ENCODE measurements at places on chromosomes 6 and 20.

DNA sequence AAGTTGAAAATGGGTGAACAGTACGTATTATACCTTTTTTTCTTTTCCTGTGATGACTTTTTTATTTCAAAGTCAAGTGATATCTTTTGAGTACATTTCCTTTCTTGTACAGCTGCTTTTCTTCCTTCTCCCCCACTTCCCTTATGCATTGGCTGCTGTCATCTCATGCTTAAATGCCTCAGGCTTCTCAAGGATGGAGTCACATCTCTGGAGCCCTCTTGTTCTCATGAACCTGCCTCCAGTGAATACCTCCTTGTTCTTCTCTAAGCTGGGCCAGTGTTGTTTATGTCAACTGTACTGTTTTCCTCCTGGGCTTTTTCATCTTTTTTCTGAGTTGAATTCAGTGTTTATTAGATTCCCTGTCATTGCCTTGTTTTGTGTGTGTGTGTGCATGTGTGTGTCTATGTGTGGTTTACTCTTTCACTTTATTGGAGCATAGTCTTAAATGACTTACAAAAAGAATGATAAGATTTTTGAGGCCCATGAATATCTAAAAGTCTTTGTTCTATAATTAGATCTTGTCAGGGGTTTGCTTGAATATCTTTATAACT, 23.6 kb downstream of the STXBP5 start:
- DNase-seq, result no peak

GRCh38 chr6:40170856-40171255, 236.6 kb upstream of the MOCS1 start:
- DNase-seq, result no peak

GRCh38 chr20:50278684-50279531, 88.3 kb downstream of the CEBPB start:
- no peak for DNase-seq

- DNase-seq, result no peak
Observed at GRCh38 chr6:95240514-95240913, 336.8 kb upstream of the MANEA start.

DNA sequence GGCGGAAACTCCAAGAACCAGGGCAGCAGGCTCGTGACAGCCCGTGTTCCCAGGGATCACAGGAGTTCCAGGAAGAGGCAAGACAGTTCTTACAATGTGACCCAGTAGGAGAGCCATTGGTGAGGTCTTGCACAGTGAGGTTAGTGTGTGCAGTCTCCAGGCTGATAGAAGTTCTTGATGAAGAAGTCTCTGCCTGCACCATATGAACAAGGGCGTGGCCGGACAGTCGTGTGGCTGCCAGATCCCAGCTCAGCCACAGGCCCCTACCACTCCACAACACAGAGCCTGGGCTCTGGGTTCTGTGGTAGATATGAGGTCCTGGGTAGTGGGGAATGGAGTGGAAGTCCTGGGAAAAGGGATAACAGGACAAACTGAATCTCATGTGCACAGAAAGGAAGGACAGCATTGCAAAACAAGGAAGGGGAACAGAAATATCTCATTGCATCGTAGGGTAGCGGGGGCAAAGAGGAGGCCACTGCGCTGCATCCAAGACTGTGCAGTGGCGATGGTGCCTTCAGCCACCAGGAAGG, 65.2 kb downstream of the STX11 start:
- DNase-seq, result no peak

DNA sequence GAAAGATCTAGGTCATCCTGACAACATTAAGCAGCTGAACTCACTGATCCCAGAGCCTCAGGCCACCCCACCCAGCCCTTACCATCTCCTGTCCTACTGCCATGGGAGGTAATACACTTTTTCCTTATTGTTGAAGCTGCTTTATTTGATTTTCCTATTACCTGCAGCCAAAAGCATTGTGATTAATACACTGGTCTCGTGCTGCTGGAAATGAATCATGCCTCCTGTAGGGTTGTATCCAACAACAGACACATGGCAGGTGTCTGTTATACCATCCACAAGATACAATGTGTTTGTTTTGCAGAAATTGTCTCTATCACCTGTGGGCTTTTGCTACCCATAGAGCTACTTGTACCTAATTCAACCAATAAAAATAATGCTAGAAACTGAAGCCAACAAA, 34.2 kb downstream of the MYLIP start:
- no peak for DNase-seq

DNA sequence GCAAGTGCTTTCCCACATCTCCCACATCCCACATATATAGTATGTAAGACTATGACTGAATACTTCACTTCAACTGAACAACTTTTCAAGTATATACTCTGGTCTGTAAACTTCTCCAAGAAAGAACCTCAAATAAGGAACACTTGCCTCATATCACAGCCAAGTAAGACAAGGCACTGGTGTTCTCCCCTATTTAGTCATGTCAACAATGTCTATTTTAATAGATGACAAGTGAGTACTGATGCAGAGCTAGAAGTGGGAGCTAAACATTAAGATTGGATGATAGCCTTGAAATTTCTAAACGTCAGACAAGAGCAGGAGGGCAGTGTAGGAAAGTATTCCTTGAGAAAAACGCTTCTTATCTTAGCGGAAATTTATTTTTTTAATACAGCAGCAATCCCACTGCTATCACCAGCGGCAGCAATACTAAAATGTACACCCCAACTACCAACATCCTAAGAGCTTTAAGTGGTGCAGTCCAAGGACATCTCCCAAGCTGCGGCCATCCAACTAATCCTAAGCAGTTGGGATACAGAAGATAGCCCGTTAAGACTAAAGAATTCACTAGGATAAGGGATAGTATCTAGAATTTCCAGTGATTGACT, 29.3 kb downstream of the DST start:
- no peak for DNase-seq

DNA sequence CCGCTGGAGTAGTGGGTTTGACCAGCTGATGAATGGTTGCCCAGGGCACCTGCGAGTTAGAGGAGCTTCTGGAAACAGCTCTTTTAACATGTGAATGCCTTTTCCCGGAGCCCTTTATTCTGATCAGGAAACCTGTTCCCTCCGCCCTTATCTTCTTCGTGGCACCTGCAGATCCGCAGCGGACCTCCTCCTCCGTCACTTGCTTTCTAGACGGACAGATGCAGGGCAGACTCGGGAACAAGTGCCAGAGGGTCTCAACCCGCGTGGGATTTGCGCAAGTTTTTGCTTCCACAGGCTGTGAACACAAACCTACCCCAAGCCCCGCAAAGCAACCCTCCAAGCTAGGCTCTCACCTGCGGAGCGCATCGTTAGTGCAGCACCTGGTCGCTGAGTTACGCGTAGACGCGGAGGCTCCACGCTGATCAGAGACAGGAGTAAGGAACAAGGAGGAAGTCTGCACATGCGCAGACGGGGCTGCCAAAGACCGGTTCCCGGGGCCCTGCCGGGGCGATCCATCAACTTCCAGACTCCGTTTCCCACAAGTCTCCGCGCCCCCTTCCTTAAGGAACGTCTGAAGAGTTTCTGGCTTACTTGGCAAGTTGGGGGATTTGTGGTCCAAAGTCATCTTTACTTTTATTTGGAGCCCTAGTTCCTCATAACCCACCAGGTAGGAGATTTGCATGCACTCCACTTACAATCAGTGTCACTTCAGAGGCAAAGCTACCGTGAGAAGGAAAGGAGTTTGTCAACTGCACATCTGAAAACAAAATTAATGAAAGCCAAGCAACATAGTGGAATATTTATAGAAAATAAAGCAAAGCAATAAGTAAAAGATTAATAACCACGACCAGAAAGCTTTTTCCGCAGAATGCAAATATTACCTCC, 52.7 kb upstream of the ELMO2 start:
- DNase-seq, result no peak

DNA sequence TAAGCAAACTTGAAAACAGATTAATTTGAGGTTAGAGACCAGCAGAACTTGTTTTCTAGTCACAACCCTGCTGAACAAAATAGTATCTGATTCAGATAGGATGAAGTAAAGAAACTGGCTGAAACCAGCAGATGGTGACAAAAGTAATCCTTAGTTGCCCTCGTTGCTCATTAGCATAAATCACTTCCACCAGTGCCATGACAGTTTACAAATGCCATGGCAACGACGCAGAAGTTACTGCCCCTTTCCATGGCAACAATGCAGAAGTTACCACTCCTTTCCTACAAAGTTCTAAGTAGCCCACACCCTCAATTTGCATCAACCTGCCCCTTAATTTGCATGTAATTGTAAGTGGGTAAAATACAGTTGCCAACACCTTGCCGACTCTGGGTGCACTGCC, 23.7 kb downstream of the SNRPB start:
- no peak for DNase-seq

All from CD4-positive, alpha-beta T cell treated with Interleukin-21 for 1 hour (primary cell).